Breast epithelium (tissue), 4 donors: ENCODE measurements at places on chromosomes 1 and 21. TPM values are rescaled to one million over a fixed set of nuclear protein-coding genes. Genes with fewer than 3 reads are reported as not detected.

DNA sequence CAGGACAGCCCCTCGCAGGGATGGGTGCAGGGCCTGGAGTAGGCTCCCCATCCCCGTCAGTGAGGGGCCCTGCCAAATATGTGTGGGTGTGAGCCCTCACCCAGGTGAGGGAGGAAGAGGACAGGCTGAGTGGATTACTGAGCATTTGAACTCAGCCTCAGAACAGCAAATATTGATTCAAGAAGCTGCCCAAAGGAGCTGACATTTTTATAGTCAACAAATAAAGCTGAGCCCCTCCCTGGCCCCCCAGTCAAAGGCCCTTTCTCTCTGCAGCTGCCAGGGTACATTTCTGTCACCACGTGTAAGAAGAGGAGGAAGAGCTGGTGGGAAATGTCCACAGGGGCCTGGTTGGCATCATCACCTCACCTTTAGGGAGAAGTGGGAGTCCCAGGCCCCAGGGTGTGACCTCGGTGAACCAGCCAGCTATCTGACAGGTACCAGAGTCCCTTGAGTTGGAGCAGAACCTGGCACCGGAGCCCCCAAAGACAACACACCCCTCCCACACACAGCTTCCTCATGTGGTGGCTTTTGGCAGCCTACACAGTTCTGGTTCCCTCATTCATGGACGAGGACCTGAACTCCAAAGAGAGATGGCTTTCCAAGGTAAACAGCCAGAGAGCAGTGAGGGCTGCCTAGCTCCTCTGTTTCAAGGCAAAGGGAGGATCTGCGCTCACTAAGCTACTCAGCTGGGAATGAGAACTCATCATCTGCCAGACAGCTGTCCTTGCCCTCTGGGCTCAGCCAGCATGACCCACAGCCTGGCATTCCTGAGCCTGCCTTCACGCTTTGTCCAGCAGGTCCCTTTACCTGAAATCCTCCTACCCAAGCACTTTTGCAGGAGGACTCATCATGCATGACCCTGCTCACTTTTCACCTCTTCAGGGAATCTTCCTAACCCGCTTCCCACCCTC, 43.0 kb upstream of the TENT5C start:
- no peak for DNase-seq
- H3K27ac ChIP-seq: peak overlapping the region; percentile 62
- H3K27me3 ChIP-seq: no peaks in the 10 kb centered on the region

GRCh38 chr1:93415296-93415695, 32.6 kb upstream of the FNBP1L start:
- no peaks in the 10 kb centered on the region for H3K27me3 ChIP-seq
- no peak for DNase-seq
- H3K4me3 ChIP-seq: no peak overlapping the region
- no peaks in the 10 kb centered on the region for H3K36me3 ChIP-seq

GRCh38 chr1:44934791-44935190, 51.6 kb downstream of the EIF2B3 start:
- no peak for DNase-seq
- no peaks in the 10 kb centered on the region for H3K27me3 ChIP-seq
- no peaks in the 10 kb centered on the region for H3K36me3 ChIP-seq
- no peak overlapping the region for H3K4me3 ChIP-seq
- H3K4me1 ChIP-seq: no peaks in the 10 kb centered on the region

FAM3B gene
- total RNA-seq: 10.5 TPM

HENMT1 gene
- 6.9 TPM for total RNA-seq

- no peak for DNase-seq
- H3K4me3 ChIP-seq: no peak overlapping the region
- H3K27ac ChIP-seq: no peak overlapping the region
- no peaks in the 10 kb centered on the region for H3K4me1 ChIP-seq
These were observed 134.5 kb upstream of the LYPLAL1 start for GRCh38 chr1:219039017-219039681.

GRCh38 chr1:31238986-31239613, 587 bp downstream of the NKAIN1 start:
- no peak overlapping the region for H3K27ac ChIP-seq
- DNase-seq: no peak
- H3K36me3 ChIP-seq: no peaks in the 10 kb centered on the region
- peak overlapping the region; percentile 41 for H3K4me3 ChIP-seq
- H3K4me1 ChIP-seq: no peaks in the 10 kb centered on the region

CD48 gene
- 8.8 TPM for total RNA-seq

CR1L gene
- total RNA-seq: not detected
